ENCODE measurements at places on chromosomes 1 and 21.

- no peak for DNase-seq
These were observed 1.4 kb upstream of the DPM3 start for GRCh38 chr1:155141749-155142148.

GRCh38 chr1:232797856-232798510 lies 7.2 kb upstream of the MAP10 start:
- DNase-seq, result no peak

- no peak for DNase-seq
These were observed 13.0 kb upstream of the TRIM17 start for GRCh38 chr1:228429698-228430097.

DNA sequence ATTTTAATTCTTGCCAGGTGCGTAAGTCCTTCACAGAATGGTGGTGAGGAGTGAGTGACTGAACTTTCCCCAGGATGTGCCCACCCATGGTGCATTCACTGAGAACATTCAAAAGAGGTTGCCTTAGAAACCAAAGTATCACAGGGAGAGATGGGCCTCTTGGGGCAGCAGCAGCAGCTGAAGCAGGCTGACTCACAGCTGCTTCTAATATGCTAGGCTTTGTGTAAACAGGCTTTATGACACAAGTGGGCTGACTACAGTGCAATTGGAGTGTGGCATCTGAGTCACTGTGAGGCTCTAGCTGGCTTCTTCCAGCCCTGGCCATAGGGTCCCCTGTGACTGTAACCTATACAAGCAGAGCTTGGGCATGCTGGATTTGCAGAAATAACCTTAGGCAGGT lies 12.6 kb downstream of the PIGP start:
- no peak for DNase-seq

GRCh38 chr1:9861360-9861759 lies 37.6 kb upstream of the CLSTN1 start:
- no peak for DNase-seq

DNA sequence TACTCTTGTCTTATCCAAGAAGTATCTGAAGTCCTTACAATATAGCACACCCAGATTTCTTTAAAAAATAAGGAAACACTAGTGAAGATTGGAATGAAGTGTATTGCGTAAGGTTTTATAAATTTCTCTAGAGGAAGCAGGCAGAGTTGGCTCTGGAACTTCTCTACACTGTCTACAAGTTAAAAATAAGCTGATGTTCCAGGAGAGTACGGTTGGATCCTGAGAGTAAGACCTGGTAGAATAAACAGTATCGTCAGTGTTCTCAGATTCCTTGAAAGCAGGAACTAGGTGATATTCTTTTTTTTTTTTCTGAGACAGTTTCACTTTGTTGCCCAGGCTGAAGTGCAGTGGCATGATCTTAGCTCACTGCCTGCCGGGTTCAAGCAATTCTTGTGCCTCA lies 107.9 kb downstream of the USP25 start:
- no peak for DNase-seq

- DNase-seq, result no peak
These were observed 134.0 kb downstream of the TOMM20 start for GRCh38 chr1:234994436-234995295.

DNA sequence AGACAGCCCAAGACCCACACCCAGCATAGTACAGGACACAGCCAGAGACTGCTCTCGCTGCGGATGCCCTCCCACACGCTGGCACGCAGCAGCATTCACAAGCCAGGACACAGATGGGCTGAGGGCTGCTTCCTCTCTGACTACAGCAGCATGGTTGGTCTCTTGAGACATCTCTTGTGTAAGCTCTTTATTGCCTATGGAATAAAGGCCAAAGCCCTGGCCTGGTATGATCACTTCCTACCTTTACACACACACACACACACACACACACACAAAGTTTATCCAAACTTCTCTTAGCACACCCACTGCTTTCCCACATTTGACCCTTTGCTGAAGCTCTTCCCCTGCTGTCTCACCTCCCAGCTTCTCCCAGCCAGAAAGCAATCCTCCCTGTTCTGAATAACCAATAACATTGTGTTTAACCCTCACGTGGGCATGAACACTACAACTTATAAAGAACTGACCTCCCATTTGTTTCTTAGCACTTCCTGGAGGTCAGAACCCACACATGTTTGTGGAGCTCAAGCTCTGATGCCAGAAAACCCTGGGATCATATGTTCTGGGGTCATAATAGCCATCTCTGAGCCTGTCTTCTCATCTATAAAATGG lies 1.2 kb upstream of the LUZP1 start:
- peak; percentile 9 for DNase-seq

GRCh38 chr1:11473491-11474034 lies 5.4 kb upstream of the DISP3 start:
- no peak for DNase-seq

DNA sequence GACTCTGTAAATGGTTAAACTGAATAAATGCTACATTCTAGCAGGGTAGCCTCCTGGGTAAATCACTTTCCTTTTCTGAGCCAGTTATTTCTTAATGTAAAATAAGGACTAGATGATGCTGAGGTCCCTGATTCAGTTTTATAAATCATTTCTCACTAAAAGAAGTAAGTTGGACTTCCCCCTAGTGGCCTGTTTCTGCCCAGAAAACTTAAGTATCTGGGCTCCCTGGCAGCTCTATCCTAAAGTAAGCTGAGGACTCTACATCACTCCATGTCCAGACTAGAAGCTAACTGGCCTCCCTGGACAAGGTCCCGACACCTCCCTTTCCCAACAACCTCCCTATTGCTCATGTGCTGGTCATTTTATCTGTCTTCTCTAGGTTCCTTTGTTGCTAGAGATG lies 3.0 kb downstream of the GPN2 start:
- no peak for DNase-seq

DNA sequence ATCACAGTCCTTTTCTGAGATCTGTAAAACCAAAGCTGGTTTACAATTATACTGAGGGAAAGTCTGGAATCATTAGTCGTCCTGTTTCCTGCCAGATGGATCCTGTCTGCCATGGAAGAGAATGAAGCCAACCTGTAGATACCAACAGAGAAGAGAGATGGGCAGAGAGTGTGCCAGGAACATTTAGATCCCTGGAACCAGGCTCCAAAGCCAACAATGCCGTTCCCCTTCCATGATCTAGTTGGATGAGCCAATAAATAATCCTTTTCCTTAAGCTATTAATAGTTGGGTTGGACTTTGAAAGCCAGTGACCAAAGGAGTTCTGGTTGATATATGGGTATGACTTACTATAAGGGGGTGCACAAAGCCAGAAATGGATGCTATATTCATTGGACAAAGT lies 15.0 kb downstream of the CAPN8 start:
- DNase-seq, result no peak

GRCh38 chr1:162736633-162737067 lies 53.9 kb upstream of the HSD17B7 start:
- DNase-seq, result no peak

GRCh38 chr1:55284856-55285255 lies 69.7 kb upstream of the USP24 start:
- DNase-seq, result no peak

DNA sequence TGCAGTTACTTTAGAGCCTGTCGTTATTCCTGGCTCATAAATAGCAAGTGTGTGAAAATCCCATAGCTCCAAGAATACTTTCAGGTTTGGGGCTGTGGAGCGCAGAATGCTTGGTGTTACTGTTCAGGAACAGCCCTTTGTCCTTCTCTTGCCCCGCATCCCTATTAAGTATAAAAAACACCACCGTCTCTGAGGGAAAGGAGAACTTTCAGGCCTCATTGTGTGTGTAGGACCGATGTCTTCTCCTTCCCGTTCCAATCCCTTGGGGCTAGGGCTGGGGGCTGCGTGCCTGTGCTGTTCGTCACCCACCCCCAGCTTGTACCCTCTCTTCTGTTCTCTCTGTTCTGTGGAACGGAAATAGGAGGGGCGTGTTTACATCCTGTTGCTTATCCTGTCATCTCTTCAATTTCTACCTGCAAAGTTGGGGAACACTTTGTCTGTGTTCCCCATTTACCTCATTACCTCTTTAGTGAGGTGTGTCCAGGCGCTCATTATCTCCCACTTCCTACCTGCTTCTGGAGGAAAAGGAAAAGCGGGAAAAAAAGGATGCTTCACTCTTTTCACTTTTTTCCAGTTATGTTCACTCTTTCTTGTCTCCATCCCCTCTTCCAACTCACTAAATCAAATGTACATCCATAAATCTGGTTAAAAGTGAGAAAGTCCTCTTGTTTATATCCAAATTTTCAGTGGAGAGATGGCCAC lies 788 bp upstream of the TXNIP start:
- DNase-seq, result peak; percentile 42

DNA sequence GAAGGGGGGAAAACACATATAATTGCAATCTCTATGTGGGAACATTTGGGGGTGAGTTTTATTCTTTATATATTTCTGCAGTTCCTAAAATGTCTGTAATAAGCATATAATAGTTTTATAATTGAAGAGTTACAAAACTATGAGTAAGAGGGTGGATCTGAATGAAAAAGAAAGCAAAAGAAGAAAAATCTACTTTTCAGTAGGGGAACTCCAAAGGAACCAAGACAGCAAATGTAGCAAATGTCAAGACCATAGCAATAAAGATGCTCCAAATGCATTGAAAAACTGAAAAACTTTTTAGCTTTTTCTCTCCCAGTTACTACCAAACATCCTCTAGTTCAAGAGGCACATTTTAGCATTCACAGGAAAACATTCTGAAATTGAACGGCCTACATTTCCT lies 434.8 kb downstream of the LMO4 start:
- DNase-seq, result no peak

- DNase-seq, result no peak
These were observed 81.1 kb upstream of the ATP1B1 start for GRCh38 chr1:169025412-169025811.

DNA sequence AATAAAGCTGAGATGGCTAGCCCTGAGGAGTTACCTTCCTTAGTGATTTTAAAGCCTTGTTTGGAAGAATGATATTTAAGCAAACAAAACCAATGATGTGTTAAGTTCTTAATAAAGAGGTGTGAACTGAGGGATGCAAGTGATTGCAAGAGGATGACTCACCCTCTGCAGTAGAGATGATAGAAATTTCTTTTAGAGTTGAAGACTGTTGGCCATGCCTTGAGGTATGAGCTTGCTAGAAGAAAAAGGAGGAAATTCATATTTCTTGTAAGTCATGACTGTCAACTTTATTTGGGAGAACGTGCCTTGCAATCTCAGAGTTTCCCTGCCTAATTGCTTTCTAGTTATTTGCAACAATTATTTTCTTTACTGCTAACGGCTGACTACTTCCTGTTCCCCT lies 94.7 kb downstream of the PLA2G4A start:
- DNase-seq, result no peak

DNA sequence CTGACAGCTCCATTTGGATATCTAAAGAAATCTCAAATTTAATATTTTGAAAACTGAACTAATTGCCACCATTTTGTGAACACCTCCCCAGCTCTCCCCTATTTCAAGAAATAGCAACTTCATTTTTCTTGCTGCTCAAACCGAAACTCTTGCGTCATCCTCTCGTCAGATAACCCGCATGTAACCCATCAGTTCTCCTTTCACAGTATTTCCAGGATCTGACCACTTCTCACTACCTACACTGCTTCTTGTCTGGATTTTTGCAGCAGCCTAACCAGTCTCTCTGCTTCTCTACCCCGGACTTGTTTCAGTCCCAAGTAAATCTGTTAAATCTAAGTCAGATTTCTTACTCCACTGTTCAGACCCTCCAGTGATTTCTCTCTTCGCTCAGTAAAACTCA lies 75.6 kb downstream of the MTR start:
- DNase-seq, result no peak

DNA sequence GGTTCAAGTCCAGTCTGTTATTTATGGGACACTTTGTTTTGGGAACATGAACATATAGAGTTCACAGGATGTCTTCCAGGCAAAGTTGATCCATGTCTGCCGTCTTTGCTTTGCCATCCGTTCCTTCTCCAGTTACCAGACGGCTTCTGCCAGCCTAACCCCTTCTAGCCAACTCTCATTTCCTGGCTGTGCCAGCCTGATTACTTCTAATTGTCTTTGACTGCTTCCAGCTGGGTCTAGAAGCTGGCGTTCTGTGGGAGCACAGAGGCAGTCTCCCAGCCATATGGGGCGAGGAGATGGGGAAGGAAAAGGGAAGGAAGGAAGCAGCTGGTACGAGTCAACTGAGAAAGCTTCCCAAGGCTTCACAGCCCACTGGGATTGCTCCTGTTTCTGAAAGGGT lies 3.1 kb upstream of the HUNK start:
- DNase-seq, result no peak

DNA sequence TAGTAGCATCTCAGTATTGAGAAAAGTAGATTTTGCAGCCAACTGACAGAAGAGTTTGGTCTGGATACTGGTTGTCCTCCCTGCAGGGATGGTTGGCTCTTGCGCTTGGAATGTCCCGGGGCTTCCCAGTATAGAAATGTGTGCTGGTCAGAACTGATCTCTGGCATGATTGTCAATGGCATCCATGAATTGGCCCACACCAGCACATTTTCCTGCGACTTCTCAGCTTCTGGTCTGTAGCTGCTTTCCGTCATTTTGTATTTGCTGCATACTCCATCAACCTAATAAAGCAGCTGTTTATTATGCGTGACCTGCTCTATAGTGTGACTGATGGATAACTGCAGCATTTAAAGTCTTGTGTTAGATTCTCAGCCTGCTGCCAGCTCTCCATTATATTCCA lies 203.7 kb downstream of the S1PR1 start:
- DNase-seq, result no peak

- no peak for DNase-seq
These were observed 1.6 kb upstream of the DYRK3 start for GRCh38 chr1:206633708-206634121.

DNA sequence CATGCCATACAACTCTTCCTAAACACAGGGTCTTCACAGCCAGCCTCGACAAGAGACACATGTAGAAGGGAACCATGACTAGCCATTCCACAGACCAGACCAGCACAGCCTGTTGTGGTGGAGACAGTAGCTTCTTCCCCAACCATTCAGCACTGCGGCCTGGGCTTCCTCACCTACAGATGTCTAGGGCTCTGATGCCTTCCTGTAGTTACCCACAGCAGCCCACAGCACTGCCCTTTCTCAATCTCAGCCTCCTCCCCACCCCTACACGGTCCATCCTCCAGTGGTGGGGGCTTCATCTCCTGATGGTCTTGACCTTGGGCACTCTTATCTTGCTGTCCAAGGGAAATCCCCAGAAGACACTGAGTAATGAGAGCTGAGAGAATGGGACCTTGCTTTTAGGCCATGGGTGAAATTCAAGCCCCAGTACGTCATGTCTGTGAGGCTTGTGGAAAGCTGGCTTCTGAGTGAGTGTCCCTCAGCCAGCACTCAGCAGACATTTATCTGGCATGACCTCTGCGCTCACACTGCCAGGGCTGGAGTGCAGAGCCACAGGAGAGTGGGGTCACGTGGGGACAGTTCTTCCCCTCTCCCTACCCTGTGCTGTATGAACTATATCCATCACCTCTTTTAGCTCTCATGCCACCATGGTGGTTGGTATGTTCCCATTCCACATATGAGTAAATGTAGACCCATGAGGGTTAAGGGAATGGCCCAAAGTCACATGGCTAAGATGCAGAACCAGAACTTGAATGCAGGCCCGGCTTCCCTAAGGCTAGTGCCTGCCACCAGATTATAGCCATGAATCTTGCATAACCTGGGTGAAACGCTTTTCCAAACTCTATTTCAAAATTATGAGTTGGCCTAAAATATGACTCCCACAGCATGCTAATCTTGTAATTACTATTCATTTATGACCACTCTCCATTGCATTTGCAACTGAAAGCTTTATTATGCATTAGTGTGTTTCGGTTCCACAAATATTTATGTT lies 104.7 kb downstream of the HIVEP3 start:
- DNase-seq, result no peak
